Stimulated activated CD8-positive, alpha-beta memory T cell treated with anti-CD3 and anti-CD28 coated beads, Interleukin-12 subunit alpha, Interleukin-12 subunit beta, amount 100 ng/mL, for 4 hours (primary cell): ENCODE measurements at places on chromosomes 7 and 10.

GRCh38 chr7:114830952-114831351 lies 90.9 kb upstream of the MDFIC start:
- no peak for DNase-seq

- DNase-seq = no peak
Observed at GRCh38 chr7:4486907-4487306, 195.2 kb upstream of the FOXK1 start.

DNA sequence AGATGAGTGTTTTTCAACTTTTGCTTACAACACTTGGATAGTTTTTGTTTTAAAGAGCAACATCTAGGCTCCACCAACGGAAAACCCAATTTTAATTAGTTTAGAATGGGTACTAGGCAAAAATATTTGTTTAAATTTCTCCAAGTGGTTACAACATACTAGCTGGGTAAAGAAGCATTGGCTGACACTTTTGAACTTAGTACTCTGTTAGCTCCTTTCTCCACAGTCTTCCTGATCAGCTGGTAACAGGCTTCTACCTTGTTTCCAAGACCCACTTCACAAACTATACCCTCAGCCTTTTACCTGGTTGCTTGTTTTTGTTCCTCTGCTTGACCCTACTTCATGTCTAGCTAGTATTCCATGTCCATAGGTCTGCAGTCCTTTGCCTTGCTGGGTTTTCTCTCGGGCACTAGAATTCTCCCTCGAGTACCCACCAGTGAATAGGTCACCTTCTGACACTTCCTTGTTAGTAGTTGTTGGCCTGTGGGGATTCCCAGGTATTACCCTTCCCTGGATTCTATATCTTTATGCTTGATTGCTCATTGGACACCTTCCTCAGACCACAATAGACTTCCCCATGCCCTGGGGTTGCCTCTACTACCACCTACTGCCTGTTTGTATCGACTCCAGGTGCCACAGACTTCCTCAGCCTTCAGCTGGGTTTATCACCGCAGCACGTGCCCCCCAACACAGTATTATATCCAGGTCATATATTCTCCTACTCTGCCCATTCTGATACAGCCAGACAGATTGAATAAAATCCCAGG lies 42.0 kb downstream of the PRPS1L1 start:
- DNase-seq = no peak

DNA sequence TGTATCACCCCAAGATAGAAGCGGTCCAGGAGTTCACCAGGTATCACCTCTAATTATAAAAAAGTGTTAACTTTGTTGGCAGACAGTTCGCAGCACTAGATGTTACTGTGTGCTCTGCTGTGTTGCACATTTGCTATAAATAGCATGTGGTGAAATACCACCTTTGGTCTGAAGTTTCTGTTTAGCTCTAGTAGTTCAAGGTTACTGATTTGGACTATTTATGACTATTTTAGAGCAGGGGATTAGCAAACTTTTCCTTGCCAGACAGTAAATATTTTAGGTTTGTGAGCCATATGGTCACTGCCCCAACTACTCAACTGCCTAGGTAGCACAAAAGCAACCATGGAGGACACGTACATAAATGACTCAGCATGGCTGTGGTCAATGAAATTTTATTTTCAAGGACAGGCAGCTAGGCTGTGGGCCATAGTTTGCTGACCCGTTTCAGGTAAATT lies 16.5 kb downstream of the DENND10 start:
- no peak for DNase-seq

DNA sequence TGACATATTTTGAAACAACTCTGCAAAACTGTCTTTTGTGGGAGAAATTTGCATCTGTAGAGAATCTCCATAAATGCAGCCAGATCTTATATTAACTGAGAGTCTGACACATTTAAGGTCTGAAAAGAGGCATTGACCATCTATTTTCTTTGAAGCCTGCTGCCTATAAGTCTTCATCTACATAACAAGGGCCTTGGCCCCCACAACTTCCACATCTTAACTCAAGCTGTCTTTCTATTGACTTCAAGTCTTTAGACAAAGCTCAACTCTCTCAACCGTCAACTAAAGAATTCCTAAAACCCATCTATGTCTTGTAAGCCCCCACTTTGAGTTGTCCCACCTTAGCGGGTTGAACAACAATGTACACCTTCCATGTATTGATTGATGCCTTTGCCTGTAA lies 72.4 kb upstream of the ADCY1 start:
- no peak for DNase-seq

DNA sequence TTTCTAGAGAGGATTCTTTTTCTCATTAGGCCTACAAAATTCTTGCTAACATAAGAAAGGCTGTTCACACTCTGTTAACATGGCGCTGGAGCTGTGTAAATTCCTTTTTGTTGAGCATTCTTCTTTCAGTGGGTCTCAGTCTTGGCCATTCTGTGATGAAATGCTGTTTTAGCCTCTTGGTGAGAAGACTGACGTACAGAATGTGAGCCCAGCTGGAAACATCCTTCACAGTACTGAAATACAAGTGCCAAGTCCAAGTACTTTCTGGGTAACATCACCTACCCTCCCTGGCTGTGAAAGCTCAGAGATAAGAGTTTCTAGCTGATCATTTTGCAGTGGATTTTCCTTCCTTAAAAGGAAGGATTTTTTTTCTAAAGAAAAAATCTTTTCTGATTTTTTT lies 231.8 kb downstream of the AHR start:
- DNase-seq = no peak
